ENCODE measurements at places on chromosomes 4 and X.

- DNase-seq = no peak
Measured at GRCh38 chrX:23871905-23872546, 35.7 kb downstream of the APOO start.

GRCh38 chr4:182139491-182139890 lies 103.7 kb upstream of the TENM3 start:
- DNase-seq = no peak

- DNase-seq = no peak
Measured at GRCh38 chr4:107248571-107248970, 212.5 kb upstream of the DKK2 start.

GRCh38 chr4:112900416-112900815 lies 149.0 kb upstream of the ANK2 start:
- no peak for DNase-seq

GRCh38 chr4:36568575-36568974 lies 287.2 kb downstream of the DTHD1 start:
- no peak for DNase-seq

- DNase-seq = no peak
Measured at GRCh38 chr4:808860-809570, 16.9 kb downstream of the CPLX1 start.

DNA sequence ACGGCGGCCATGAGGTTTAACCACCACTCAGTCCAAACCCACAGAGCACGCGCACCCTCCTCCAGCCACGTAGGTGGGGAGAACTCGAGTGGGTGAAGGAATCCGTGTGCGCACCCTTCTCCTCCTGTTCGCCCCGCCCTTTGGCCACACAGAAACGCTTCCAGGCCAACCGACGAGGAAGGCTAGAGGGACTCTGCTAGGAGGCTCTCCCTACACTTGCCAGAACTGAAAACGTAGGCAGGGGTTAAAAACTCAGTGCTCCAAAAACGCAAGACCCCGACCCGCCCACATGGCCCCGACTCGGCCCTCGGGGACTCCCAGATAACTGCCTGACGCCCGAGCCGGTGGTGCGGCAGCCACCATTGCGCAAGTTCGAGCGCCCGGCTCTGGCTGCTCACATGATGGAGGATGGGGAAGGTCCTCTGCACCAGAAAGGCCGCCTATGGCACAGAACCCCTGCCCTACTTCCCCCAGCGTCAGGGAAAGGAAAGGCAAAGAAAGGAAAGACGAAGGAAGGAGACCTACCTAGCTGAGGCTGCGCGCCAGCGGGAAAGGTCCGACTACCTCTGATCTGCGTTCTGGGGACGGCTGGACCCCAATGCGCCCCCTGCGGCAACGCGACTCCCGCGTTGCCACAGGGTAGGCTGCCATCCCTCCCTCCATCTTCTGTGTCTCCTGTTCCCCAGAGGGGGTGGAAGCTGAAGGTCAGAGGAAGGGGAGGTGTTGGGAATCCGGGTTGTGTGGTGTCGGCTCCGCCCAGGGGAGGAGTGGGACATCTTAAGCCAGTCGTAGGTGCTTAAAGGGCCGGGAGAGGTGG lies 201.9 kb upstream of the AGTR2 start:
- DNase-seq = no peak

GRCh38 chrX:47380268-47380667 lies 9.9 kb downstream of the ZNF157 start:
- peak; percentile 30 for DNase-seq

DNA sequence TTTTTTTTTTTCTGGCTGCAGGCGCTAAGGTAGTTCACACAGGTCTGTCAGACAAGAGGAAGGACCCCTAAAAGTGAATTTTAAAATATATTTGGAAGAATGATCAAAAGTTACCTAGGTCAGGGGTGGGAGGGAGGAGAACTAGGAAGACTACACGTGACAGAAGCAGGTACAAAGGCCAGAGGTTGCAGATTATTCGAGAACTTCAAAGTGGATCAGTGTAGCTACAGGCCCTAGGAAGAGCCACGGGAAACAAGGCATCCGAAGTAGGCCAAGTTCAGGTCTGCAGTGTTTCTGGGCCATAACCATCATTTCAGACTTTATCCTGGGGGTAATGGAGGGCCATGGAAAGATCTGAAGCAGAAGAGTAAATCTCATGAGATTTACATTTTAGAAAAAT lies 16.5 kb downstream of the MAOB start:
- DNase-seq = no peak
